ENCODE measurements at places on chromosomes 11 and 22.

DNA sequence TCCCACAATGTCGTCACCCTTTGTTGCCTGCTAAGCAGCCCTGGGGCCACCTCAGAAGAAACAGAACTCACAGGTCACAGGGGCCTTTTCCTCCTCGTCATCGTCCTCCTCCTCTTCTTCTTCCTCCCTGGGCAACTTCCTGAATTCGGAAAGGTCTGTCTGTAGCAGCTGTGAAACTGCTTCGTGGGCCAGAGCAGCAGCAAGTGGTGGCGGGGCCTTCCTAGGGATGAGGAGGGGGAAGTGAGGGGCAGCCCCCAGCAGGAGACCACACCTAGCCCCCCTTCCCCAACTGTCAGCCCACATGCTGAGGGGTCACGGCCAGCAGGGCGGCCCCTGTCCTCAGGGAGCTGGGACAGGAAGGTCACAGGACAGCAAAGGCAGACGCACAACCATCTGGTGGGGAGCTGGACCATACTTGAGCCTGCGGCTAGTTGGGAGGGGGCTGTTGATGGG lies 13.2 kb downstream of the PPM1F start:
- DNase-seq = no peak

DNA sequence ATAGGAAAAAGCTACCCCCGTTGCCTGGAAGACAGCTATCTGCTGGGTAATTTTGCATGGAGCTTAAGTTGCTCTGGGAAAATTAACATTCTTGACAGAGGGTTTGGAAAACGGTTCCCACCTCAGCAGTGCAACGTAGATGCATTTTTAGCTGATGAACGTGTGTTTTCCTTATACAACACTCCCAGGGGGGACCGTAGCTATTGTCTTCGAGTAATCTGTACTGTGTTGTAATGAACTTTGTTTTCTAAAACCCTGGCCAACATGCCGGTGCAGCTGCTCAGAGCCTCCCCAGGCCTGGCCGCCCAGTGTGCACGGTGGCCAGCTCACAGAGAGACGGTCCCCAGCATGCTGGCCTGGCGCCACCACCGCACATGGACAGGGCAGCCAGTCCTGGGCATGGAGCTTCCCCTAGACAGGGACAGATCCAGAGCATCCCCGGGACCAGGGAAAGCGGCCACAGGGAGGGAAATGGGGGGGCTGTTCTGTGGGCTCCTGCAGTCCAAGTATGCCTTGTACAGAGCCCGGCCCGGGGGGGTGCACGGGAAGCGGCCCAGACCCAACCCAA lies 2.2 kb downstream of the TNNT3 start:
- DNase-seq = no peak

DNA sequence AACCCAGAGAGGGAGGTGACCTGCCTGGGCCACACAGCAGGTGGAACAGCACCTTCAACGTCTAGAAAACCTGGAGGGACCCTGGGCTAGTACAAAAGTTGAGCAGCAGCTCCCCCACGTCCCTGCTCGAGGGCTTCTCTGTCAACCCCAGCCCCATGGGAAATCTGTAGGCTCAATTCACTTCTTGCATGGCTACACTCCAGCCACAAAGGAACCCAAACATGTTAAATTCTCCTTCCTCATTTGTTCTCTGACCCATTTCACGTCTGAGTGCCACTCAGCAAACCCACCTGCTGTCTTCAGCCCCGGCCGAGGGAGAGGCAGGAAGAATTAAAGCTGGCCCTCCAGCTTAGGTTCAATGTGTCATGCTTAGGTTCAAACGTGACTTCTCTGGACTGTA lies 418.5 kb downstream of the MIAT start:
- no peak for DNase-seq

DNA sequence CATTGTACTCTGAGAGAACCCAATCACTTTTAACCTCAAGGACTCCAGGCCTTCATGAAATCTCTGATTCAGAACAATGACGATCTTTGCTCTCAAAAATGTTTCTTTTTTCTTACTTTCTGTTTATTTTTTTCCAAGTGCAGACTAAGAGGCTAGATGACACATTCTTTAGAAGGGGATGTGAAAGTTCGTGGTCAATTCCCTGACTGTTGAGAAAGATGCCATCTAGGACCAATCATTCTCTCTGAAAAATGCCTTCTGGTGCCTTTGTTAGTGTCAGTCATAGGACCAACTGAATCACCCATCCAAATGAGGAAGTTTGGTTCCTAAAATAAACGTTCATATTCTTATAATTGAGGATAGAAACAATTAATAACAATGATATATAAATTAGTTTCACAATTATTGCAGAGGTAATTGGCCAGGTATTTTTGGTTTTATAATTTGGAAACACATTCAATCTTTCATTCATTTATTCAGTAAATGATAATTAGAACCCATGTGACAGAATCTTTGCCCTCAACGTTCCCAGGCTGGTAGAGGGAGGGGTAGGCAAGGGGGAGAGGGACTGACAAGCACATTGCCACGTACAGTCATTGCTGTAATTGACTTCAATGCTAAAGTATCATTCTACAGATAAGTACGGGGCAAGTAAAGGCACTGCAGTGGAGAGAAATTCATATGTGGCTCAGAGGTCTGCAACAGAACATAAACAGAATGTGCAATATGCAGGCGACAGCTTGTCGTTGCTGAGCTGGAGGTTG lies 333.4 kb upstream of the MPPED2 start:
- peak; percentile 8 for DNase-seq

DNA sequence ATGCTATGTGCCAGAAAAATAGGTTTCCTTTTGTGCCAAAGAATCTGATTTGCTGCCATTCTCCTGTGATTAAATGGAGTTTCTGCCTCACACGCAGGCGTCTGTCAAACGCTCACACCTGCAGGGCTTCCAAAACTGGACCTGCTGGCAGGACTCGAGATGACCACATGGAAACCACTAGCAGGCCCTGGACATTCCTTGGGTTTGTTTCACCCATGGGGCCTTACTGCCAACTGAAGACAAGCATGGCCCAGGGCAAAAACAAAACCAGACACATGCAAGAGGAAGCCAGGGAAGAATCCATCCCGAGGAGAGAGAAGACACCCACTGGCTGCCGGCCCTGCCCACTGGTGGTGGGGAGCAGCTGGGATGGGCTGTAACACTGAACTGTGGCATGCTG lies 55.9 kb upstream of the MN1 start:
- DNase-seq = peak; percentile 67

DNA sequence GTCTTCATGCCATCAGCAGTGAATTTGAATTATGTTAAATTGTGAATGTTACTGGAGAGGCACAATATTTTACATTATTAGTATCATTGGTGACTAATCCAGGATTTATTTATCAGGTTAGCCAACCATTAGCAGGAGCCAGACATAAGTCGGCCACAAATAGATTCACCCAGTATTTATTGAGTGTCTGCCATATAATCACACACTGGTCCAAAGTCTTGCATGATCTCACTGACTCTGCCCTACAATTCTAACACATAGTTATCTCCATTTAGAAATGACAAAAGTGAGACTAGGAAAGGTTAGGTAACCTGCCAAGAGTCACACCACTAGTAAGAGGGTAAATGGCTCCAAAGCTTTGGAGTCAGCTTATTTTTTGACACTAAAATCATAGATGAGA lies 179.6 kb downstream of the BLID start:
- no peak for DNase-seq

DNA sequence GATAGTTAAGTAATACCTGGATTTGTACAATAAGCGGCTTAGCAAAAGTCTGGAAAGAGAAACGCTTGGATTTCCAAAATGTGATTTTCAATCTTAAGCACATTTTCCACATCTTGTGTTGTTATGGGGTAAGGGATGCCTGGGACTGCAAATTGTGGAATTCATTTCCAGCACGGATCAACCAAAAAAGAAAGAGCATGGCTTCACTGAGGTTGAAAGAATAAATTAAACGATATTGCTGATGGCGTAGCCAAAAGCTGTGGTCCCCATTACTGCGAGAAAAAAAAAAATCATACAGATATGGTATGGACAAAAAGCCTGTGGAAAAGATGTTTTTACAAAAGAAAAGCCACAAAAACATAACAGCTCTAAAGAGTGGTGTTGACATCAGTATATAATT lies 26.0 kb upstream of the ALX4 start:
- no peak for DNase-seq

GRCh38 chr22:35039625-35040024 lies 26.3 kb upstream of the ISX start:
- DNase-seq = no peak

GRCh38 chr11:119417726-119418540 lies 5.0 kb downstream of the THY1 start:
- DNase-seq = peak; percentile 88

- DNase-seq = no peak
Measured at GRCh38 chr11:5719703-5720495, 16.3 kb upstream of the OR56B1 start.

- DNase-seq = peak; percentile 39
Measured at GRCh38 chr11:93051186-93051585, 81.7 kb downstream of the MTNR1B start.

- DNase-seq = peak; percentile 88
Measured at GRCh38 chr22:39534591-39535356, 2.2 kb upstream of the RPS19BP1 start.

DNA sequence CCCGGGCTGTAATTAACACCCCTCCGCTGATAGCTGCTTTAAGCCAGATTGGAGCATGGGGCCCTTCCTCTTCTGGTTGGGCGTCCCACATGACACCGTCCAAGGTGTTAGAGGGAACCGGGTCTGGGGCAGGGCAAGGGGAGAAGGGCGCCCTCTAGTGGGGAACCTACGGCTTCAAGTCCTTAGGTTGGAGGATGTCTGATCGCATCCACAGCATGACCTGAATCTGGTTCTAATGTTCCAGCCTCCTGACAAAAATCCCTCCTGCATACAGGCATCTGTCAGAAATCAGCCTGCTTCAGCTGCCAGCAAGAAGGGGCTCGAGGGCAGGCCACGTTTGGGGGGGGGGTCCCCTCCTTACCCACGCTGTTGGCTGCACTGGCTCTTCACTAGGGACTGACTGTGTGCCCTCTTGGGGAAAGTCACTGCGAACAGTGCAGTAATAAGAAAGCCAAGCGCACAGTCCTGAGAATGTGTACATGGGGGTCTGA lies 94.2 kb upstream of the TBCEL start:
- peak; percentile 48 for DNase-seq

- no peak for DNase-seq
Measured at GRCh38 chr11:28819741-28820140, 711.6 kb downstream of the METTL15 start.

GRCh38 chr22:31836010-31836409 lies 82.2 kb downstream of the DEPDC5 start:
- DNase-seq = no peak

- DNase-seq = no peak
Measured at GRCh38 chr22:23359583-23360123, 179.3 kb downstream of the BCR start.

DNA sequence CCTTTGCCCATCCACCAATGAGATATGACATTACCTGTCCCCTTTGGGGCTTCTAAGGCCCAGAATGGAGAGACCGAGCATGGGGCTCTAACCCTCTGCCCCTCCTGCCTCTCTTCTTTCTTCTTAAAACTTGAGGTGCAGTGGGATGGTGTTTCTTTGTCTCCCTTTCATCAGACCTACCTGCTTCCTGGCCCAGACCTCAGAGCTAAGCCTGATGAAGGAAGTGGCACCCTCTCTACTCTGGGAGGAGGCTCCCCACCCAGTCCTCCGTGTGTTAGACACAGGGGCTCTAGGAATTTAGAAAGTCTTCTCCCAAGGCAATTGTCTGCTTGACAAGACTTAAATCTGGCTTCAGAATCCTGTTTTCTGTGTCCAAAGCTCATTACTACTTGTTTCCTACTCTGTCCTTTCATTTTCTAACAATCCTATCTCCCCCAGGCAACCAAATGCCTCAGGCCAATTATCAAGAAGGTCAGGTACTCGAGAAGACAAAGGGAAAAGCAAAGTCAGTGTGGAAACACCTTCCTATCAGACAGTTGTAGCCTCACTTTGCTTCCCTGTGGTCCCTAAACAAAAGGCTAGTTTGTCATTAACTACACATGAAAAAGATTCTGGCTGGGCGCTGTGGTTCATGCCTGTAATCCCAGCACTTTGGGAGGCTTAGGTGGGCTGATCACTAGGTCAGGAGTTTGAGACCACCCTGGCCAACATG lies 20.3 kb upstream of the PARVA start:
- no peak for DNase-seq

GRCh38 chr11:36098853-36099375 lies 155.1 kb downstream of the LDLRAD3 start:
- DNase-seq = no peak

DNA sequence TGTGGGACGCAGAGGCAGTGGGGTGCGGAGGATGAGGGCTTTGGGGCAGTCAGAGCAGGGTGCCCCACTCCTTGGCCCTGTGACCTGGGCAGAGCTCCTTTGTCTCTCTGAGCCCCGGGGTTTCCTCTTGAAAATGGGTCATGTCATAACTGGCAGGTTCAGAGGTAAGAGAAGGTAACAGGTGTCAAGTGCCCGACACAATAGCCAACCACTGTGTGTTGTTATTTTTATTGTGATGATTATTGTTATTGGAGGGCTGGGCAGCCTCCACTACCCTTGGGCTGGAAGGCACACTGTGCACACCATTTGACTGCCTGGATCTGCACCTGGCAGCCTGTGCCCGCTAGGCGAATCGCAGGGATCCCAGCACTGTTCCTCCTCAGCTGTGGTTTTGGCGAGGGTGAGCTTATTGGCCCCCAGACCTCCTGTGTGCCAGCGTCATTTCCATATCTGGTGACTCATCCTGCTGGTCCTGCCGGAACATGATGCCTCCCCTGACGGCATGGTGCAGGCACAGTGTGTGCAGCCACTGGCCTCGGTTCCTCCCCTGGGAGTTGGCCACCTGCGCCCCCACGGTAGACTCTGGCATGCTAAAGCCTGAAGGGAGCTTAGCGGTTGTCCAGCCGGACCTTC lies 15.4 kb upstream of the SOX10 start:
- no peak for DNase-seq

DNA sequence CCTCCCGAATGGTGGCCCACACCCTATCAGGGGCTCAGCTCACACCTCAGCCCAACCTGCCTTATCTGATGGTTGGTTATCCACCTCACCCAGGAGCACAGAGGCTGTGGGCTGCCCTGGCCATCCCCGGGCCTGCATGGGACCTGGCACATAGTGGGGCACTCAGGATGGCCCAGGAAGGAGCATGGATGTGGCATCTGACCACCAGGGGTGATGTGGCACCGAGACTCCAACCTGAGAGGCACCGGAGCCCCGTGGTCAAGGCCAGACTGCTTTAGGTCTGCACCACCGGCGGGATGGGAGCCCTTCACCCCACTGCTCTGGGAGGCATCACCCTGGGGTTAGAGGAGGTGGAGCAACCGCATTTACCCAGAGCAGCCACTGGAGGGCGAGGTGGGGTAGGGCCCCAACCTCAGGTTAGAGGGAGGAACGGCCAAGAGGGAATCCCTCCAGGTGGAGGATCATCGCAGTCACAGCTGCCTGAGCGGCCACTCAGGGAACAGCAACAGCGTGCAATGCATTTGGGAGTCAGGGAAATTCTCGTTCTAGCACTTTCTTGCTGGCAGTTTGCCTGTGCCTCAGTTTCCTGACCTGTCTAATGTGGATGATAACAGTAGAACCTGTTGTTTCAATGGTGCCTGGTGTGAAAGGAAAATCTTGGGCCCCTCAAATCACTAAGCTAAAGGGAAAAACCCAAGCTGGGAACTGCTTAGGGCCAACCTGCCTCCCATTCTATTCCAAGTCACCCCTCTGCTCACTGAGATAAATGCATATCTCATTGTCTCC lies 52.9 kb upstream of the CARS1 start:
- peak; percentile 74 for DNase-seq

Measured in AG08396 (cell line).